ENCODE measurements at places on chromosomes 7 and 10. TPM values are rescaled to one million over a fixed set of nuclear protein-coding genes. Genes with fewer than 3 reads are reported as not detected.

DNA sequence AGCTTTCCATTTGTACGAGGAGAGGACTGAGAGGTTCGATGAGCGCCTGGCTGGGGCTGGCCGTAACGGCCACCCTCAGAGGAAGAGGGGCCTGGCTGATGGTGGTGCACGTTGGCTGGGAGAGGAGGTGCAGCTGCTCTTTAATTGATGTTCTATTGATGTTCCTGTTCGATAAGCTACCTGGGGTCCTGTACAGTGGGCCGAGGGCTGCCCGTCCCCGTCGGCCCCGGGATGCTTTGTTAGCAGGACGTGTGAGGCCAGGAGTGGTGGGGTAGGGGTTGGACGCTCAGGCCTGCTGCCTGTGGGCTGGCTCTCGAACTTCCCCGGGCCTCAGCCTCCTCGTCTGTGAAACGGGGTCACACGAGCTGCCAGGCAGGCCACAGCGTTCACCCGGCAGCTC is 25.4 kb downstream of the FAM20C start:
- no peaks in the 10 kb centered on the region for H3K4me1 ChIP-seq
- H3K27ac ChIP-seq, result no peak overlapping the region
- H3K36me3 ChIP-seq, result no peaks in the 10 kb centered on the region

GRCh38 chr7:157551325-157552070 is 214.7 kb downstream of the DNAJB6 start:
- H3K4me3 ChIP-seq, result no peak overlapping the region
- H3K4me1 ChIP-seq, result no peaks in the 10 kb centered on the region
- no peak for DNase-seq

DNA sequence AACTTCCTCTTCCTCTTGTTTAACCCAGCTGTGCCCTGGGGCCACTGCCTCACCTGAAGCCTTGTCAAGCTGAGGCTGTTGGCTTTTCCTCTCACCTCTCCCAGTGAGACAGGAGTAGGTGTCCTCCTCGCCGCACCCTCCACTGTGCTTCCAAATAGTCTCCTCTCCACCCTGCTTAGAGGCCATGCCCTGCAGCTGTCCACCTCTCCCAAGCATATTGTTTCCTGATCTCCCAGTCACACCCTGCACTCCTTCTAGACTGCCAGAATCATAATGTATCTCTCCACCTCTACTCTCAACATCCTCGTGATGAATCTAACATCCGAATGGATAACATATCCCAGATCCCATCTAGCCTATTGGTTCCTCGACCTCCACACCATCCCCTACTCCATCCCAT is 196.3 kb upstream of the GHITM start:
- no peaks in the 10 kb centered on the region for H3K36me3 ChIP-seq
- H3K4me1 ChIP-seq, result no peaks in the 10 kb centered on the region
- peaks cover 4% of the 10 kb centered on the region for H3K27me3 ChIP-seq
- no peak overlapping the region for H3K27ac ChIP-seq
- DNase-seq, result no peak

- no peaks in the 10 kb centered on the region for H3K36me3 ChIP-seq
- H3K4me3 ChIP-seq, result peak overlapping the region; percentile 23
- DNase-seq, result no peak
- peaks cover 49% of the 10 kb centered on the region for H3K27me3 ChIP-seq
- no peaks in the 10 kb centered on the region for H3K4me1 ChIP-seq
Measured at GRCh38 chr10:124091646-124092249, 1.6 kb downstream of the CHST15 start.

- H3K4me1 ChIP-seq, result no peaks in the 10 kb centered on the region
- no peaks in the 10 kb centered on the region for H3K27me3 ChIP-seq
- no peaks in the 10 kb centered on the region for H3K36me3 ChIP-seq
- H3K27ac ChIP-seq, result no peak overlapping the region
- H3K4me3 ChIP-seq, result no peak overlapping the region
- DNase-seq, result no peak
Measured at GRCh38 chr7:158077151-158077840, 510.3 kb downstream of the PTPRN2 start.

Gene ASNS
- total RNA-seq, result 200 TPM

- H3K36me3 ChIP-seq, result no peaks in the 10 kb centered on the region
- no peak for DNase-seq
- H3K27me3 ChIP-seq, result no peaks in the 10 kb centered on the region
- no peak overlapping the region for H3K27ac ChIP-seq
- no peak overlapping the region for H3K4me3 ChIP-seq
Measured at GRCh38 chr7:134826105-134826504, 46.7 kb downstream of the CALD1 start.

All from activated CD4-positive, alpha-beta memory T cell treated with anti-CD3 and anti-CD28 coated beads for 36 hours (primary cell).